ENCODE measurements at places on chromosomes 4 and X.

- DNase-seq, result no peak
Measured at GRCh38 chr4:150382028-150382427, 199.9 kb upstream of the MAB21L2 start.

DNA sequence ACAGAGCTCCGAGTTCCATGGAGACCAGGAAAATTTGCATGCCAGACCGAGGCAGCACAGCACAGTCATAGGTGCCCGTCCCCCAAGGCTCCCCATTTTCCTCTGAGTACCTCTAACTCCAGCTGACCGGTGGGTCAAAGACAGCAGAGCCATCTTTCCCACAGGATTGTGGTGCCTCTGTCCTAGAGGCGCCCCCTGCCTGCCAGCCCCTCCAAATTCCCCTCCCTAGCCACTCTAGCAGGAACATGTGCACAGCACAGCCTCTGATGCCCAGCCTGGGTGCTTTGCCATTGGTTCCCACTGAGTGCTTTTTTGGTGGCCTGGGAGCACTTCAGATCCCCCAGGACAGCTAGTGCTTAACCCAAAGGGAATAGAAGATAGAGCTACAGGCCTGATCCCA is 368.5 kb upstream of the PABPC5 start:
- DNase-seq, result no peak

DNA sequence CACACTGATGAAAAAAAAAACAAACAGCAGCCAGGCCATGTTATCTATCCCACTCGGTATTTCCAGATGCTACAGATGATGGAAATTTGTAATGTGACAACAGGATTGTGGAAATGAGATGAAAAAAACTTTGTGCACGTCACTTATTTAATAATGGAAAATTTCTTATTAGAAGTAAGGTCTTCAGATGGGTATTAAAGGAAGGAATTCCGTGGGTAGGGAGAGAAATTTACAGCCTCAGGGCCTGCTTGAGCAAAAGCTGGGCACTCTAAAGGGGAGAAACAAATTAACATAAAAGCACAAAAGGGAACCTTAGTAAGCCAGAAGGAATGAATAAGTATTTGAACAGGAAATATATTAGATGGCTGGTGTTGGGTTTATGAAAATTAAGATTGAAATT is 4.2 kb upstream of the PKD2 start:
- no peak for DNase-seq

DNA sequence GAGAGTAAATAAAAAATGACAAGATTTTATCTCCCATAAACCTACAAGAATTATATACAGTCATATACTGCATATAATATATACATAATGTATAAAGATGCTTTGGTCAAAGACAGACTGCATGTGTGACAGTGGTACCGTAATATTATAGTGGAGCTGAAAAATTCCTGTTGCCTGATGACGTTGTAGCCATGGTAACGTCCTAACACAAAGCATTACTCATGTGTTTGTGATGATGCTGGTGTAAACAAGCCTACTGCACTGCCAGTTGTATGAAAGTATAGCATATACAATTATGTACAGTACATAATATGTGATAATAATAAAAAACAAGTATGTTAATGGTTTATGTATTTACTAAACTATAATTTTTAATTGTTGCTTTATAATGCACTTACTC is 245.2 kb upstream of the CENPE start:
- DNase-seq, result no peak

DNA sequence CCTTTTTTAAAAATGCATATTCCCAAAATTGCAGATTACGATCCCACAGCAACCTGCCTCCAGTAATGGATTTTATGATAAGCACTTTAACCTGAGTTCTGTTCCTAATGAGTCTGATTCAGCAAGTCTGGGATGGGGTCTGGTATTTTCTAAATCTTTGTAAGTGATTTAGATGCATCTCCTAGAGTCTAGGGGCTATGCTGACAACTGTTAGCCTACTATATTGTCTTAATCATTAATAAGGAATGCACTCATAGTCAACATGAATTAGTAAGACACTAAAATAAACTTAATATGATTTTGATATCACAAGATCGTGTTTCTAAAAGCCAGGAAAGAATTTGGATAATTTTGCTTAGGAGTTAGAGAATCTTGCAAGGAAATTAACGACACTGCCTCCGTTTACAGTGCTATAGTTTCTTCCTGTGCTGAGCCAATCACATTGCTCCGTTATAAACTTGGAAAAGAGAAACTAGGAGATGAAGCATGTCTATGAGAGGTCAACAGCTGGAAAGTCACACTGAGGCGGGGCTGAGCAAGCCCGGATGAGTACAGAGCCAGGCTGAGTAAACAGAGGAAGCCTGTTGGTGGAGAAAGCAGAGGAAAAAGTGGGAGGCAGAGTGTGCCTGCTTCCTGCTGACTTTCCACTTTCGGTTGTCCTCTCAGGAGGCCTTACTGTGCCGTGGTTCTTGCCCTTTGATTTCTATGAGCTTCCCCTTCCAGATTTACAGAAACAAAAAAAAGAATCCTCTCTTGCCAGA is 5.4 kb downstream of the SCARB2 start:
- DNase-seq, result peak; percentile 97

DNA sequence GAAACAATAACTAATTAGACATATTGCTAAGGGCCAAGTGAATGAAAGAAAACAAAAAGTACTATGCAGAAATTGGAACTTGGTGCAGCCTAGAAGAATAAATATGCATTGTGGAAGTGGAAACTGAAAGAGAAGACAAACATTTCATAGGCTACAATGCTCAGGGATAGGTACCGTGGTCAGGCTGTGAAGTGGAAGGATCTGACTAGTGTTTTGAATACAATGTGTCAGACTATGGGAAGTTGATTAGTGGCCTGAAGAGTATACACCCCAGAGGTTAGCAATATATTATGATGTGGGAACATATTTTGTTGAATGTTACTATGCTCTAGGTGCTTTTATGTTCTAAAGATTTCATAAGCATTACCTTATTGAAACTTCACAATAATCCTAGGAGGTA is 36.8 kb downstream of the GPRIN3 start:
- DNase-seq, result no peak

- no peak for DNase-seq
Measured at GRCh38 chrX:18677161-18677869, 5.4 kb upstream of the RS1 start.

DNA sequence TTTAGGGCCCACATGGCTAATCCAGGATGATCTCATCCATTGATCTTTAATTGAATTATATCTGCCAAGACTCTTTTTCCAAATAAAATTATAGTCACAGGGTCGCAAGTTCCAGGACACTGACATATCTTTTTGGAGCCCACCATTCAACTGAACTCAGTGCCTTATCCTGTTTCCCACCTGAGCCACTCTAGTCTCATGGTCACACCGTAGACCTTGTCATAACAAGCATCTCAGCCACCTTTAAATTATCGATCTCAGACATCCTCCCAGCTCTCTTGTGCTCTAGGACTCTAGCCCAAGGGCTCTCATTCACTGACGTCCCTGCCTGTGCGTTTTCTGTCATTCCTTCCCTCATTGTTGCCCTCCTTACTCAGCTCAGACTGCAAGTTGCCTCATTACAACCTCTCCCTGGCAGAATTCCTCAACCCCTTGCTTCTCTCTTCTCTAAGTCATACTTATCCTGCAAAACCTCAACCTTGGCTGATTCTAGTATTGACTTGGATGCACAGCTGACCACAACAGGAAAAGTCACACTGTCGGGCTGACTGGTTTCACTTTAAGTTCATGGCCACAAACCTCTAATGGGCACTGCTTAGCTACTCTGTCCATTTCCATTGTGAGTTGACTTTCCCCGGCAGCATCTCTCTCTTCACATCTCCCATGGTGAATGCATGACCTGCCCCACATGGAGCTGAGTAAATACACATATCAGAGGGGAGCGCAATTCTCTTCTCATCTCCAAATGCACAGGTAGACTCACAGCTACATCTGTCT is 91.0 kb upstream of the TRIM2 start:
- DNase-seq, result no peak

DNA sequence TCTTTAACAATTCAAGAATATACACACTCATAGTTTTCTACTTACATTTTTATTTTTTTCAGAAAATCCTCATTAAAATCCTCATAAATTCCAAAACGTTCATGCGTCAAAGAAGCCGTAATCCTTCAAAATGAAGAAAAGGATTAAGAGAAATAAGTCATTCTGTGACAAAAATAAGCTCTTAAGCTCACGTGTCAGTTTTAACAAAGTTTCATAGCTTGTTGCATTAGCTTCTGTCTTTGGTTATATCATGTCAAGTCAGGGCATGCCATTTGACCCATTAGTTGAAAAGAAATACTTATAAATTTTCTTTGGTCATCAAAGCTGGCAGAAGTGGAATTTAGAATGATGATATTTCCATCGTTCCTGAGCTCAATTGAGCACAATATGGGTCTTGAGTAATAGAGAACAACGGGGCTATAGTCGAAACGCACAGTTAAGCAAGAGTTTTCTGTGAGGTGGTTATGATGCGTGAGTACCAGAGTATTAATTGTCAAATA is 185.2 kb upstream of the CTSO start:
- no peak for DNase-seq

DNA sequence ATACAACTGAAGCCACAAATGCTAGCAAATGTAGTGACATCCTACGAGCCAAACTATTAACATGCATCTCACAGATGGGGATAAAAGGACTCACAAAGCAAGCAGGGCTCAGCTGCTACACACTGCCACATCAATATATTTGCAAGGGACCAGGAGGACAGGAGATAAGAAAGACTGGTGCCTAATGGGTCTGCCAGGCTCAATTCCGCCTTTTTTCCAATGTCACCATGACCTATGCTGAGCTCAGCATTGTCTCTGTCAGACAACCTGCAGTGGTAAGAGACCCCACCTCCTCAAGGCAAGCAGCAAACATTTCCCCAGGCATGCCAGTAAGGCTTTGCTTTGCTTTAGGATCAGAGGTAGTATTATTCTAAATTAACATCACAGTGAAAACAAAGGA is 435 bp downstream of the DCX start:
- no peak for DNase-seq

DNA sequence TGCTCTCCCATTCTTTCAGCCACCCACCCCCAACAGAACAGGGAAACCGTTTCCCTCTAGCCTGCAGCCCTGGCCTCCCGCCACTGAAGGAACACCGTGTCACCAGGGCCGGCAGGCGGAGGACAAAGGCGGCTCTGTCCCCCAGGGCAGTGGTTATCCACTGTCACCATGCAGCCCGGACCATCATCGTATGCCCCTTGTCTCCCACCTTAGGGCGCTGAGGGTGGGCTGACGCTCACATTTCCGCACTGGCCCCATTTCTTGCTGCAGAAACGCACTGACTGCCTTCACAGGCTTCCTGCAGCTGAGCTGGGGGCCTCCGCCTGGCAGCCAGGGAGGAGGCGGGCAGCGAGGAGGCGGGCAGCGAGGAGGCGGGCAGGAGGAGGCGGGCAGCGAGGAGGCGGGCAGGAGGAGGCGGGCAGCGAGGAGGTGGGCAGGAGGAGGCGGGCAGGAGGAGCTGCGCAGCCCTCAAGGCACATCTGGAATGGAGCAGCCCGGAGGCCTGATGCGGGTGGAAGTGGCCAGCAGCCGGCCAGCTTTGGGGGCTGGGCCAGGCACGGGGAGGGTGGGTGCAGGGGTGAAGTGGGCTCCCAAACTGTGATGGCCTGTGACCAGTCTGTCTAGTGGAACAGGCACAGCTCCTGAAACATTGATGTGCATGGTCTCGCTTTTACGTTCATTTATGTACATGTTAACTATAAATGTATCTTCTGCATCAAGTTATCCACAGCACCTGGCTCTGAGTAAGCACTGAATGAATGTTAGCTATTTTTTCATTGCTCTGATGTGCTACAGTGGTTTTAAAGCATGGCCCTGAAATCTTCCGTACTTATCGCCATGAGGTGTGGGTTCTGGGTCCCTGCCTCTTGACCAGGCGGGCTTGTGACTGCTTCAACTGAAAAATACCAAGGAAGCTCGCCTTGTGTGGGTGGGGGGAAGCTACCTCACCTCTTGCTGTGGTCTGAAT is 20.6 kb upstream of the KIAA0232 start:
- no peak for DNase-seq

DNA sequence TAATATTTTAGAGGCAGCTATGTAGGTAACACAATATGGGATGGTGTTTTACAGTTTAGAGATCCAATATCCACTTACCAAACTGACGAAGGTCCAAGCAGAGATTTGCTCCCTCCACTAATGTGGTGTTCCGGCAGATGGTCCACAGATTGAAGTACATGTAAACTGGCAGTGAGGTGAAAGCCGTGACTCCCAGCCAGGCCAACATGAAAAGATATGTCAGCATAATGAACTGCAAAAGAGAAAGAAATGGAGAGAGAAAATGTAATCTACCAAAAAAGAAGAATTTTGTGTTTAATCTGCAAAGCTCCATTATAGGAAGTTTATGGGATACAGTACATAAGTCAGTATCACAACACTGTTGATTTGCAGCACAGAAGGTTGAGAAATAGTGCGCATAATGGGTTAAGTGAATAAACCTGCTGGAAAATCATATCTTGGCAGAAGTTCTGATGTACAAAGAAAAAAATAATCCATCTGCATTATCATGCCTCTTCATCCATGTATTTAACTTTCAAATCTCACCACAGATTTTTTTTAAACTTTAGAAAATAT is 160.2 kb downstream of the GPM6A start:
- DNase-seq, result no peak

- DNase-seq, result no peak
Measured at GRCh38 chrX:15989716-15990115, 133.6 kb upstream of the GRPR start.

DNA sequence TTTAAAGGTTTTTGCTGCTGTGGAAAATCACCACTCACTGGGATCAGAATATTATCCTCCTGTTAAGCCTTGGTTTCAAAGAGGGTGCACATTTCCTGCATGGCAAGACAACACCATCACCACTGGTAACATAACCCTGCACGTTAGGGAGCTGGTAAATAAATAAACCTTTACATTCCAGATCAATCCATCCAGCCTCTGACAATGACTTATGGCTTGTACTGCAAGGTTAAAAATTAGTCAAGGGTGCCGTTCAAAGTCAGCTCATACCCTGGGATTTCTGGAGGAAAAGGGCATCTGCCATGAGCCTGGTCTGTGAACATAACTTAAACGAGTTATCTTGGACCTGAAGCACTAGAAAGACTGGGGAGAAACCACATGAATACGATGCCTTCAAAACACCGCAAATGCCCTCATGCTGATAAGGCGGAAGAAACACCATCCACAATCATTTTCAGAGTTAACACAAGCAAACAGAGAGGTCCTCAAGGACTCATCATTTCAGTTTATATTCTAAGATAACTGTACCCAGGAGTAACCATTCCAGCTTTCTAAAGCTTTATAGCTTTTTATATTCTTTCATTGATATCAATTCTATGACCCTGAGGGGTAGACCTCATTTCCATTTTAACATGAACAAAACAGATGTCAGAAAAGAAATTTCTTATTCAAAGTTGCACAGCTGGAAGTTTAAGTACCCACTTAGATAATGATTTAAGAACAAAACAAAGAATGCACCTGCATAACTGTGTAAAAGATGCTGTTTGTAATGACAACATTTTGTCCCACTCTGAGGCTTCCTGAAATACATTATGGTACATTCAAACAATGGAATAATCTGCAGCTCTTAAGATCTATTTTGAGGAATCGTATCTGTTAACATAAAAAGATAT is 103.1 kb downstream of the NPNT start:
- no peak for DNase-seq

GRCh38 chr4:77232653-77233052 is 75.6 kb downstream of the CCNG2 start:
- no peak for DNase-seq

Data from lung microvascular endothelial cell (primary cell).